ENCODE measurements at places on chromosomes 1 and 21.
A peak's percentile ranks its signal among the peaks of the same experiment; 100 is the strongest.

GRCh38 chr1:93620841-93621210 lies 60.8 kb downstream of the BCAR3 start:
- DNase-seq = no peak

DNA sequence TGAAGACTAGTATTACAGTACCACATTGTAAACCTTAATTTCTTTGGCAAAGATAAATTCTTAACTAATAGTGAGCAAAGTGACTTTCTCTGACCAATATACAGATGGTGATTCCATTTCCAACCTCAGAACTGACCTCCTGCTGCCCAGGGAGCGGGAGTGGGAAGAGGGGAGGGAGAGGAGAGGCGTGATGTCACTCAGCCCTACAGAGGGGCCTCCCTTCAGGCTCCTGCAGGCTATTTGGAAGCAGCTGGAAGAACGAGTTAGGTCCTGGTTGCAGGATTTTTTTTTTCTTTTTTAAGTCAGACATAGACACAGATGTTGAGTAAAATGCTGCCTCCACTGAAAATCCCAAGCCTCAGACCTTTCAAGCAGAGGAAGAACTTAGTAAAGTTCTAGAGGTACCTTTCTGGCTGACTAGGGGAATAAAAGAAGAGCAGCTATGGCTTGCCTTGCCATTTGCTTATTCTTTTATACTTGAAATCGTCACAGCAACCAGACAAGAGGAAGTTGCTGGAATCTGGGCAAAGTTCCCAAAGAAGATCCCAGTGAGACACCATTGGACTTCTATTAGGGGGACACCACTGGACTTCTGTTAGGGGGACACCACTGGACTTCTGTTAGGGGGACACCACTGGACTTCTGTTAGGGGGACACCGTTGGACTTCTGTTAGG lies 54.5 kb downstream of the EXO1 start:
- no peak for DNase-seq

- no peak for DNase-seq
These were observed 63.6 kb upstream of the ERRFI1 start for GRCh38 chr1:8089535-8090228.

DNA sequence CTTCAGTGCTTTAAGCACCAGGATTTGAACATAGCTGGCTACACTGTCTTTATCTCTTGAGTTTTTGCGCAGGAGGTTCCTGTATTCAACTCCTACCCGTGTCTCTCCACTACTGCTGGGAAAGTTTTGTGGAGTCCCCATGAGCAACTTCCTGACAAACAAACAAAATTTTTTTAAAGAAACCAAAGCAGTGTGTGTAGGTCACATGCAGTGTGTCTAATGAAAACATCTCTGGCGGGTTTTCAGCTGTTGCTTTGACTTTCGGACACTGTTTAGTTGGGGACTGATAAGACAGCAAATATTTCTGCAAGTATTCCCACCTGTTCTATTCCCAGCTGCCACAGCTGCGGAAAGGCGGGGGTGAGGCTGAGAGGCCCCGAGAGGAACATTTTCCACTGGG lies 2.0 kb downstream of the PSEN2 start:
- no peak for DNase-seq

- DNase-seq = no peak
These were observed 48.6 kb upstream of the EPS15 start for GRCh38 chr1:51567653-51568052.

DNA sequence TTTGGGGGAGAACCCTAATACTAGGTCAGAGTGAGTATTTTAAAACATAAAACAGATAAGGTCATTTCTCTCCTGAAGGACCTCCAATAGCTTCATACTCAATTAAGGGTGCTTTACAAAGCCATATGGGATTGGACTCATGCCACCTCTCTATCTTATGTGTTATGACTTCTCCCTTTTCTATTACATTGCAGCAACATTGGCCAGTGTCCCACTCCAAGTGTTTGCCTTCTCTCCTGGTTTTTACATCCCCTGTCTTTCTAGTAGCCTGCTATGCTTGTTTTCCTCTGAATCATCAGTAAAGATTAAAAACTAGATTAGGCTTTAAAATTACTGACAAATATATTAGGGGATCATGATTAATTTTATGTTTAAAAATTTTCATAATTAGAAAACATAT lies 66.6 kb downstream of the SCMH1 start:
- no peak for DNase-seq

GRCh38 chr1:41728403-41729202 lies 190.1 kb downstream of the HIVEP3 start:
- peak; percentile 84 for DNase-seq

- DNase-seq = no peak
These were observed 19.8 kb upstream of the COX20 start for GRCh38 chr1:244815600-244816099.

DNA sequence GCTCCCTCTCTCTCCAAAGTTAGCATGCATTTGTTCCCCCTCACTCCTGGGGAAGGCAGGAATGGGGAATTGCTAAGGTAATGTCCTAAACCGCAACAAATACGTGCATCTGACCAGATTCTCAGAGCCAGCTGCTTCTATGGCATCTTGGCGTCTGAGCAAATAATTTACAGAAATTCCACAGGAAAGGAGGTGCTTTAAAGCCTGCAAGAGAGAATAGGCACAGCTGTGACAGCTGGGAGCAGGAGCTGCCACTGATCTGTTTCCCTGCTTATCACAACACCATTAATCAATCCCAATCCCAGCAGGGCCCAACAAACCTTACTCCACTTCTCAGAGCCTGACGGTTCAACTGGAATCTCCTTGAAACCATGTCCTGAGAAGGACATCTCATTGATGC lies 83.5 kb upstream of the ZNF281 start:
- no peak for DNase-seq

DNA sequence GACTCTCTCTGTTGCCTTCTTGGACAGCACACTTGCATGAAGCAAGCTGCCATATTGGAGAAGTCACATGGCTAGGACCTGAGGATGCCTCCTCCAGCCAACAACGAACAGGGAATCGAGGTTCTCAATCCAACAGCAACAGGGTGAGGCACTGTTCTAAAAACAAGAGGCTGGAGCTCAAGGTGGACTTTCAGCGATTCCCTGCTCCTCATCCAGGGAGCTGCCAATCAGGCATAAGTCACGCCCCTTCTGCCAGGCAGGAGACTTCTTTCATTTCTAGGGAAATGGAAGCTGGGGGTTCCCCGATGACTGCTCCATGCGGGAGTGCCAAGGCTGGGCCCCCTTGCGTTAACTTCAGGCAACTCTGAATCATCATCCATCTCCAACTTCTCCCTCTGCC lies 22.7 kb upstream of the IFNAR1 start:
- DNase-seq = no peak
